NCI-H1436 (cell line): ENCODE measurements at places on chromosomes 7 and 10.

DNA sequence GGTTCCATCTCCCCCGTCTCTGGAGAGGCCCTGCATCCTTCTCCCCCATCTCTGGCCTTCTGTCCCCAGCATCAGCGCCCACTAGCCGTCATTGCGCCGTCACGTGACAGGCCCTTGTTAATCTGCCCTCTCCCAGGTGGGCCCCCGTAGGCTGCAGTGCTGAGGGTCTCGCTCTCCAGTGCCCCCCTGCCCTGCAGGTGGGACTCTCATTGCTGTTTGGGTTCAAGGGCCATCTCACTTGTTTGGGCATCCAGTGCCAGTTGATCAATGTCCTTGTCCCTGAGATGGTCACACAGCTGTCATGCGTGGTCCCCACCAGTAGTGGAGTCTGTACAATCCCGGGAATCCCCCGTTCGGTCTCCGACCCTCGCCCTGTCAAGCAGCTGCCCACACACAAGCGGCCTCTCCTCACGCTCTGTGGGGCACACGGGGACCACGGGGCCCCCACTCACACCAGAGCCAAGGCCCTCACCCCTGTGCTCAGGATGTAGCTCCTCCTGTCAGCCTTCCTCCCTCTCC lies 114.0 kb downstream of the INPP5A start:
- no peak for DNase-seq

- no peak for DNase-seq
Measured at GRCh38 chr7:24898691-24899090, 81.3 kb downstream of the OSBPL3 start.

DNA sequence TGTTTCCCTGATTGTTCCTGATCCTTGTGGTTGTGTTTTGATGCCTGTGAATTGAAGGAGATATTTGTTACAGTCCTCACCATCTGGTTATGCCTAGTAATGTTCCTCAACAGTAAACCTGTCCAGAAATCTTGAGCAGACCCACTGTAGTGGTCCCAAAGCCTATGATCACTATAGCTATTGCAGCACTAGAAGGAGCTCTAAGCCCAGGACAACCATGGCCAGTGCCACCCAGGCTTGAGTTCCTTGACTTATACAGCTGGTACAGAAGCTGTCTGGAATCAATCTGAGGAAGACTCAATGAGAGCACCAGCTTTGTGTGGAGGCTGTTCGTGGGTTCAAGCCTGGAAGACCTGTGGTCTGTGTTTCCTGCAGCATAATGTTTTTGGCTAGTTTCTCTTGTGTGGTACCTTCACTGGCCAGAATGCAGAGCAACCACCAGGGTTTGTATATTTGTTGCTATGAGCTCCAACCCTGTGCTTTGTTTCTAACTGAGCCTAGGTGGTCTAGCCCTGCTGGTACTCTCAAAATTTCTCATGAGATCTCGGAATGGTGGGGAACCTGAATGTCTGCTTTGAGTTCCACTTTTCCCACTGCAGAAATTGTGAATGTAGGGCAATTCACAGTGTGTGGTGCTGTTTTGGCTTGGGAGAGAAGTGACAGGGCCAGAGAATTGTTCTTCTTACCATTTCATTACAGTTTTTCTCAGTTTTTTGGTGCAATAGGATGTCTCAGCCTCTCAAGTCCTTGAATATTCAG lies 355.2 kb downstream of the SUGCT start:
- DNase-seq, result no peak

GRCh38 chr10:127882801-127883459 lies 9.8 kb downstream of the CLRN3 start:
- no peak for DNase-seq

GRCh38 chr10:24966962-24967481 lies 14.6 kb upstream of the PRTFDC1 start:
- DNase-seq, result no peak

DNA sequence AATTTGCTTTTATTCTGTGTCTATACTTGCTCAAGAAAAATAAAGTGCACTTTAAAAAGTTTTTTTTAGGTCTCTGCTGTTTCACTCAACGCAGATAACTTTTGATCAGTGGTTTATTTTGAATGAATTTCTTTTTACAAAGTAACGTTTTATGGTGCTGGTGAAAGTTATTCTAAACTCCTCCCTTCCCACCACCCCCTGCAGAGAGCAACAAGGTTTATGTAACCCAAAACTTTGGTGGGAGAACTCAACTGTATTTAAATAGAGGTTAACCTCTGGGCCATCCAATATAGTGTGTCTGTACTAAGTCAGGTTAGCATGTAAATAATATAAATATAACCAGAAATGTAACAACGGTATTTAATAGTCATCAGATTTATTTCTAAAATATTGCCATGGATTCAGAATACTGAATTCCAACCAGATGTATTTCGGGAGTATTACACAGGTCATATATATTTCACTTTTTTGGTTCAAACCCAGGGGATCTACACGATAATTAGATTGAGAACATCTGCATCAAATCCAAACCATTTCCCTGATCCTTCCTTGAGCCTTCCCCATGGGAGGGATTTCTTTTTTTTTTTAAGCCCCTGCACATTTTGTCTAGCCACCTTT lies 3.9 kb upstream of the CUX1 start:
- DNase-seq, result no peak

- no peak for DNase-seq
Measured at GRCh38 chr10:117578999-117579590, 36.5 kb downstream of the EMX2 start.

DNA sequence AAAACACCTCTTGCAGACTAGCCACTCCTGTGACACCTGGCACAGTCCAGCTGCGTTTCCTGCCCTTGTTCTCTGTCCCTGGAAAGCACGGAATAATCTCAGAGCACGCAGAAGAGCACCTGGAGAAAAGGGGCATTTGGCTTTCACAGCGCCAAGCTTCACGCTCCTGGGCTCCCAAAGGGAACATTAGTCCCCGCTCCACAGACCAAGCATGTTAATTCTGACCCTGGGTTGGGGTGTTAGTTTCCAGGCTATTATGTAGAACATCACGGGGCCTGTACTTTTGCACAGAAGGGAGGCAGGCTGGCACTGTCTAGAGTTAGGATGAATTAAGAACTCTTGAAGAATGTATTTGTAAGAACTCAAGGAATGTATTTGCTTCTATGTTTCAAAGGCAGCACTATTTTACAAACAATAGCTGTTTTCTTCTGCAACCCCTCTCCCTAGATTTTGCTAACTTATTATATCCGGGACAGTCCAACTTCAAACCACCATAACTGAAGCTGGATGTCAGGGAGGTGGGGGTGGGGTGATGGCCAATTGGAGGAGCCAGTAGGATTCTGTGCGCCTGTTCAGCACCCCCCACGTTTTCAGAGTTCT lies 62.2 kb upstream of the TRIM8 start:
- no peak for DNase-seq

DNA sequence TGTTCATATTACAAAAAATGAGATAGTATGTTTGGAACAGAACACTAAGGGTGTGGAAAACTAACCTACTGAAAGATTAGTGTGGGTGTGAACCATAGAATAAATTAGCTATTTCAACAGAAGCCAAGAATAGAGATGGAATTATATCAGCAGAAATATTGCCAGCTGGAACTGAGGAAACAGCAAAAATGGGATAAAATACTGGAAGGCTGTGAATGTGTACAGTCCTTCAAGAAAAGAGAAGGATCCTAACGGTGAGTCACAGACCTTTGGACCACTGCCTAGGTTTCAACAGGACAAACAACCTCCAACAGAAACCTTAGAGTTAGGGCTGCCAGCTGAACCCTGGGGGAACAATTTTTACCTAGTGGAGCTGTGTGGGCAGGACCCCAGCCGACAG lies 395.0 kb downstream of the ZWINT start:
- DNase-seq, result no peak

GRCh38 chr7:32869716-32870115 lies 21.8 kb downstream of the KBTBD2 start:
- no peak for DNase-seq

GRCh38 chr10:43688348-43688892 lies 39.7 kb upstream of the ZNF32 start:
- no peak for DNase-seq

GRCh38 chr10:32985775-32986350 lies 27.8 kb upstream of the ITGB1 start:
- DNase-seq, result no peak

DNA sequence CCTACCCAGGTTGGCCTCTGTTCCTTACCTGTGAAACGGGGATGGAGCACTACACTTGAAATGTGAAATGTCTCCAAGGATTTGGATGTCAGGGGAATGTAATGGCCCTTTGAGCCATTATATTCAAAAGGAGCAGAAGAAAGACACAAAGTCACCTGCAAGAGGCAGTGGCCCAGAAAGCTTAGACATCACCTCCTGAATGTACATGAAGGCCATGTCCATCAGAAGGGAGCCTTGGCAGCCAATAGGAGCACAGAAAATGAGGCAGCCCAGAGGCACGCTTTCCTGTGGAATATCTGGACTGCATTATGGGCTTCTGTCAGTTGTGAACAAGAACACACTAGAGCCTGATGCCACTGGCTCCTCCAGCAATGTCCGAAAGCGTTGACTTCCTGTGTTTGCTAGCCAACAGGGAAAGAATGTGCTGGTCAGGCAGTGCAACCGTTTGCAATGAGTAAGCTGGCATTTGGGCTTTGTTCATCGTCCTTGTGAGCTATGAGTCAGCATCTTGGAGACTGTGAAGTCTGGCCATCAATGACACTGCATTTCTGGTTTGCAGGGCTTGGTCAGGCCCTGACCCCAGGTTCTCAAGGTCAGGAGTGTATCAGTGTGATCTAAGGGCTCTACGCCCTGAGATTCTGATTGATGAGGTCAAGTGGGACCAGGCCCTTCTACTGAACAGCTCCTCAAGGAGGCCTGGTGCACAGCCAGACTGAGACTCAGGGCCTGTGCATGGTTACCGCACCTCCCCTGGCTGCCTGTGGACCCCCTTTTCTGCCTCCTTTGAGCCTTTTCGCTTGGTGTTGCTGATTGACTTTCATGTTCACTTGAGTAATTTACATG lies 222.4 kb downstream of the RPS24 start:
- no peak for DNase-seq

DNA sequence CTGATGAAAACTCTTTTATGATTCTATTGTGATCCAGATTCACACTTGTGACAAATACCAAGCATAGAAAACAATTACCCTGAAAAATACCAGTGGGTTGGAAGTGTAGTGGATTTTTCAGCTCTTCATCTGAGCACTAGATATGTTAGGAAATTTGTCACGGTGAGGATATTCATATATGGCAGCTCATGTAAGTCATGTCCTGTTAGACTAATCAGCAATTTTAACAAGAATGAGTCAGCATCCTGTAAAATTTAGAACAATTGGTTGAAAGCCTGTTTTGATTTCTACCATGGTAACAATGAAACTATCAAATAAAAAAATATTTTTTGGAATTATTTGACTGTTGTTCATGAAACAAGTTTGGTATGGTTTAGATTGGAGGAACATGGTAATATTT lies 334.3 kb downstream of the CACNA2D1 start:
- DNase-seq, result no peak

DNA sequence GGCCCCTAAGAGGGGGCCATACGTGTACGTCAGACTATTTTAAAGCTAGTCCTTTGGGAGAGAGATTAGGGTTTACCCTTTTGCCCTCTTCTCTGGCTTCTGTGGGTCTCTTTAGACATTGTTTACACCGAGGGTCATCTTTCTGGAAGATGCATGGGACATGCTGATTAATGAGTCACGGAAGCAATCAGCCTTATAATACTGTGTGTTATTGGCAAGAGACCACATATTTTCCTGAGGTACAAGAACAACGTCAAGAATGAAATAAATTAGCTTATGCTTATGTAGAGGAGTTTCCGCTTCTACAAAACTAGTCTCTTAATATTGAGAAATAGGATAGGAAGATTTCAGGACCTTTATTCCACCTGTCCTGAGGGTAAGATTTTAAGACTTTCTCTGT lies 327.7 kb downstream of the BBS9 start:
- no peak for DNase-seq

DNA sequence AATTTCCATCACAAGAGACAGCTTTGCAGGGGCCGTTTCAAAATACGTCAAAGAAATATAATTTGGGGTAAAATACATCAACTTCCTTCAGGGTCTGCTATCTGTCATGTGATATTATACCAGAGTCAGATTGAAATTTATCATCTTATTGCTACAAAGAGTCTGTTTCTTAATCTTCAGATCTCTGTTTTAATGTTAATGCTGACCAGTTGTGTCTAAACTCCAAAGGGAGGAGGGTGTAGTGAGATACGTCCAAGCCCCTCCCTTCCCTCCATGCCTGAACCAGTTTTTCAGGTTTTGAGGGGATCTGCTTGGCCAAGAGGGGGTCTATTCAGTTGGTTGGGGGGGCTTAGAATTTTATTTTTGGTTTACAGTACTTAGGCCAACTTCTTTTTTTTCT lies 891.6 kb downstream of the GRM8 start:
- DNase-seq, result no peak

GRCh38 chr7:102875700-102876295 lies 37.0 kb upstream of the LRRC17 start:
- no peak for DNase-seq

DNA sequence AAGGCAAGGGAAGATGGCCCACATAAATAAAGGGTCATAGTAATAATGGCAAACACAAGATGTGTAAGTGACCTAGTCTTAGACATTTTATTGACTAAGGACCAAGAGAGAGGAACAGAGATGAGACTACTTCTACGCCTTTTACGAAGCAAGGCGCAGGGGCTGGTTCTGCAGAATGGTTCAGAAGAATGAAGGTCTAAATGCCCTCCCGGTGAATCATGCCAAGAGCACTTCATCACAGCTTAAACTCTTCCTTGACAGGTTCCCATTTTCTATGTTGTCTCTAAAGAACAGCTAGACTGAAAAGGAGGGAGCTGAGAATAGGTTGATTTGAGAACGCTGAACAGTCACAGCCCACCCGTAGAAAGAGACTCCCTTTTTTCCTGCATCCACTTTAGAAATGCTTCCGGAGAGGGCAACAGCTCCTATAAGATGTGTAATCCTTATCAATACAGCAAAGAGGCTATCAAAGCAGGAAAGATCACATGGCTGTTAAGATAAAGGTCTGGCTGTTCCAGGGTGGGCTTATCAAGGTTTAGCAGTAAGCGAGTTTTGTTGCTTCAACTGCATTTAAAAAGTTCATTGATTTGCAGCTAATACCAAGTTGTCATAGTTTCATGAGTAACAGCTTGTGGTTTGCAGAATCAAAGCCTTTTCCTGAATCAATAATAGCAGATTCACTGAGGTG lies 93.4 kb upstream of the AUTS2 start:
- no peak for DNase-seq

DNA sequence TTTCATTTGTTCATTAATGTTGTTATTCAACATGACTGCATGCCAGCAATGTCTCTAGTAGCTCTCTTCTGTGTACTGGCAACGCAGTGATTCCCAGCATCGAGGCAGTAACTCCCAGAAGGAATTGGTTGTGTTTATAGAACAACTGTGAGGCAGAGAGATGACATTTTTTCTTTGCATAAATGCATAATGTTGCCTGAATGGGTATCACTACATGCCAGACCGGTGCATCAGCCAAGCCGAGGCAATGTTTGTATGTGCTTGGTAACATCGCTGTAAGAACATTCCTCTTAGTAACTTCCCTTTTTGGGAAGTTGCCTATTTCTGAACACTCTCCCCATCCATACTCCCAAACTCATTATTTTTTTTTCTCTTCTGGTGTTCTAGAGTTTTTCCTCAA lies 182.9 kb downstream of the HTR7 start:
- no peak for DNase-seq
